ENCODE measurements at places on chromosomes 2 and 18. TPM values are rescaled to one million over a fixed set of nuclear protein-coding genes. Genes with fewer than 3 reads are reported as not detected.

TCF23 gene
- not detected for total RNA-seq

NETO1 gene
- total RNA-seq: not detected

USP37 gene
- total RNA-seq: 6.6 TPM

TMEM198 gene
- 9.2 TPM for total RNA-seq

IL1RL1 gene
- total RNA-seq: 108 TPM

RESP18 gene
- not detected for total RNA-seq

DES gene
- total RNA-seq: under 0.01 TPM

OXER1 gene
- 0.13 TPM for total RNA-seq

RALBP1 gene
- total RNA-seq: 58.1 TPM

ABCB11 gene
- not detected for total RNA-seq

RMC1 gene
- total RNA-seq: 17.3 TPM

SERPINB12 gene
- total RNA-seq: not detected

RPL37A gene
- 2,101 TPM for total RNA-seq

GPR75 gene
- 0.52 TPM for total RNA-seq

ZNF396 gene
- 0.78 TPM for total RNA-seq

PRKAG3 gene
- total RNA-seq: 0.40 TPM

CABYR gene
- total RNA-seq: 6.9 TPM
